Left renal pelvis (tissue), 4 donors: ENCODE measurements at places on chromosomes 16 and 17. TPM values are rescaled to one million over a fixed set of nuclear protein-coding genes. Genes with fewer than 3 reads are reported as not detected.

The CDRT15 gene
- 0.43 TPM for polyA plus RNA-seq

The NUDT21 gene
- polyA plus RNA-seq = 121 TPM

The ZP2 gene
- 0.10 TPM for polyA plus RNA-seq

The CXCL16 gene
- polyA plus RNA-seq = 11.0 TPM

The SDR42E1 gene
- 13.3 TPM for polyA plus RNA-seq

The LGALS3BP gene
- polyA plus RNA-seq = 141 TPM

The HEATR3 gene
- 21.7 TPM for polyA plus RNA-seq

The CPHXL2 gene
- not detected for polyA plus RNA-seq
